Activated T-cell treated with anti-CD3 and anti-CD28 coated beads, Interleukin-2, amount 50 U/mL, for 72 hours (primary cell): ENCODE measurements at places on chromosomes 2 and 18. TPM values are rescaled to one million over a fixed set of nuclear protein-coding genes. Genes with fewer than 3 reads are reported as not detected.

INPP5D gene
- total RNA-seq, result 69.3 TPM

- no peak overlapping the region for H3K27ac ChIP-seq
- no peak for DNase-seq
- no peak overlapping the region for H3K4me3 ChIP-seq
- H3K4me1 ChIP-seq, result no peaks in the 10 kb centered on the region
- no peaks in the 10 kb centered on the region for H3K36me3 ChIP-seq
Observed at GRCh38 chr2:240251848-240252190, 111.4 kb upstream of the OTOS start.

GRCh38 chr2:40654346-40654745 is 202.5 kb upstream of the SLC8A1 start:
- no peak overlapping the region for H3K27ac ChIP-seq
- no peaks in the 10 kb centered on the region for H3K4me1 ChIP-seq
- H3K4me3 ChIP-seq, result no peak overlapping the region
- no peak for DNase-seq
- H3K27me3 ChIP-seq, result no peaks in the 10 kb centered on the region
- no peaks in the 10 kb centered on the region for H3K36me3 ChIP-seq

DNA sequence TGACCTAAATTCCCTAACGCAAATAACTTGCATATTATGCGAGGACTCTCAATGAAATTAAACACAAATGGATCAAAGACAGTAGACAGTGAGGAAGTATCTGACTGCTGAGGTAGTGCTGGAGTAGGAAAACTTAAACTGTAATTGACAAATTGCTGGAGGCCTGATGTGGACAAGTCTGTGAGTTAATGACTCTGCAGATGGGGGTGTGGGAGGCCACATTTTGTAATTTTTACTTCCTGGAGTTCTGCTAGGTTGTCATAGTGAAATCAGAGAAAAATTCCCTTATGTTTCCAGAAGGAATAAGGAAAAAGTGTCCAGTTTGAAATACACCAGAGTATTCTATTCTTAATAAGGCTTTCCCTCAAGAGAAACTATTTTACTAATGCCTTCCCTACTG is 333.0 kb upstream of the CNTNAP5 start:
- H3K4me3 ChIP-seq, result no peak overlapping the region
- H3K4me1 ChIP-seq, result no peaks in the 10 kb centered on the region
- H3K27me3 ChIP-seq, result no peaks in the 10 kb centered on the region
- H3K36me3 ChIP-seq, result no peaks in the 10 kb centered on the region

DNA sequence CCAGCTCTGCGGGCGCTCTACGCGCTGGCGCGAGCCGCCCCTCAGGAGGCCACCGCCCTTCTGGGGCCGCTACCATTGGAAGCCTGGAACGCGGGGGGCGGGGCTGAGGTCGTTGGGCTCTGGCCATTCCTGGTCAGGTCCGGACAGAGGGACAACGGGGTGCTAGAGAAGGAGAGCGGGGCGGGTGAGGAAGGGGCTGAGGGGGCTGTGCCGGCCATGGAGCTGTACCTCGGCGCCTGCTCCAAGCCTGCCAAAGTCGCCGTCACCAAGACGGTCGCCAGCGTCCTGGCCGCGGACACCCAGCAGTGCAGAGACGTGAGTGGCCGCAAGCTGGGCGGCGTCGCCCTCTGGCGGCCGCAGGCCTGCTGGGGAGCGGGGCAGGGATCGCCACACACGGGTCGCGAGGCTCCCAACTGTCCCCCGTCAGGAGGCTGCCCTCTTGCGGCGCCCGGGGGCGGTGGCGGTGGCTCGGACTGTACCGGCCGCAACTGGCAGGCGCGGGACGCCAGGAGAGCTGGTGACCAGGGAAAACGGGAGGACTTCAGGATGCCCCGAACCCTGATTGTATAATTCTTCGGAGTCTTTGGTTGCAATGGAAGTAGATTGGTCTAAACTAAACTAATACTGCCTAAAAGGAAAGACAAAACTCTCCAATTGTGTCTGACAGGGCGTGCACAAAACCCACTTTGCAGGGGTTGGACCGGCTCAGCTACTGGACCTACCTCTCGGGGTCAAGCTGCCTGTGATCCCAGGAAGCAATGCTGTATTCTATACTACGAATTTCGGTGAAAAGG is at the start of gene FSIP2:
Gene FSIP2 (plus strand): TSS at position 126 of the 794 bp plus-strand sequence. CDS start 91 bp downstream, at position 217.
- H3K27ac ChIP-seq, result no peak within 1 kb of the TSS
- peaks cover 17% of the 10 kb centered on the region for H3K27me3 ChIP-seq
- H3K36me3 ChIP-seq, result no peaks in the 10 kb centered on the region
- DNase-seq, result peak; percentile 59

DNA sequence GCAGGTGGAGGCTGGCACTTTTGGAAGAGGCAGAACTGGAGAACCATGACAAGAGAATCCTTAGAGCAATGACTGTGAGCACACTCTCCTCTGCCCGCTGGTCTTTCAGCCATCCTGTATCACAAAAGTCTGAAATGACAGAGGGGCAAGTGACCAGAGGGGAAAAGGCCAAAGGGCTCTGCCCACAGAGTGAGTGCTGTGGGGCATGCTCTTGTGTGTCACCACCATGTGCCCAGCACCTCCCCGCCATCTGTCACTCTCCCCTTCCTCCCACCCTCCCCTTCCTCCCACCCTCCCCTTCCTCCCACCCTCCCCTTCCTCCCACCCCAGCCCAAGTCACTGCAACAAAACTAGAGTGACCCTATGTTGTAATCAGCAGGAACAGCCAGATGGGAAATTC is 31.9 kb downstream of the DAW1 start:
- no peak overlapping the region for H3K27ac ChIP-seq
- DNase-seq, result no peak
- H3K36me3 ChIP-seq, result no peaks in the 10 kb centered on the region
- no peaks in the 10 kb centered on the region for H3K27me3 ChIP-seq

DNA sequence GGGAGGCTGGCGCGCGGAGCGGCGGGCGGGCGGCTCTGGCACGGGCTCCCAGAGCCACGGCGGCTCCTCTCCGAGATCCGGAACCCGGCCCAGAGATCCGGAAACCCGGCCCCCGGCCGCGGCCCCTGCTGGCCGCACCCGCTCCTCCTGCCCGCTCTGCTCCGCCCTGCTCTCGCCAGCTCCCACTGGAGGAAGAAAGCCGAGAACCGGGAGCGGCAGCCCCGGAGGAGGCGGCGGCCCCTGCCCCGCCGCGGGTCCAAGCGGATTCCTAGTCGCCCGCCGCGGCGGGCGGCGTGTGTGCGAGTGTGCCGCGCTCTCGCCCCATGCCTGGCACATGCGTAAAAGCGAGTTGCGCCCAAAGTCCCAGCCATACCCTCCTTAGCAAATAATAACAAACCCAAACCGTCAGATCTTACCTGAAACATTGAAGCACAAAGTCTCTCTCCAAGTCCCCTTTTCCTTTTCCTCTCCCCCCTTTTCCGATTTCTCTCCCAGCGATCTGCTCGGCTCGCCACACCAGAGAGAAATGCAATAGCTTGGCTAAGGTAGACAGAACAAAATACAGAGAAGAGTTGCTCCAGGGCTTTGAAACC is 108.7 kb upstream of the KCTD1 start:
- H3K27me3 ChIP-seq, result peaks cover 59% of the 10 kb centered on the region
- peak; percentile 26 for DNase-seq
- H3K4me1 ChIP-seq, result peaks cover 14% of the 10 kb centered on the region
- H3K4me3 ChIP-seq, result peak overlapping the region; percentile 83
- H3K27ac ChIP-seq, result no peak overlapping the region

INSIG2 gene
- 23.1 TPM for total RNA-seq

DNA sequence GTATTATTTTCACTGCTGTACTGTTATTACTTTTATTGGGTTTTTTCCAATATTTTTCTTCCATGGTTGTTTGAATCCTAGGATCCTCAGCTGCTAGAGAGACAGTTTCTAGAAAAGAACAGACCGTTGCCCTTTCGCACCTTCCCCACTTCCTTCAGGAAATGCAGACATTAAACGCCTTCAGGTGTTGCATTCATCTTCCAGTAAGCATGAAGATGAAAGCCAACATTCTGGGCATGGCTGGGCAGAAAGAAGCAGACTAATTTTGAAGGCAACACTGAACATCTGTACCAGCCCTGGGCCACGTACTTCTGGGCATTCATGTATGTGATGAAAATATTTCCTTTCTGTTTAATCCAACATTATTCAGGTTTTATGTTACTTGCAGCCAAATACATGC is 51.0 kb downstream of the AKAIN1 start:
- no peaks in the 10 kb centered on the region for H3K36me3 ChIP-seq
- H3K4me3 ChIP-seq, result no peak overlapping the region
- H3K27me3 ChIP-seq, result no peaks in the 10 kb centered on the region
- peaks cover 16% of the 10 kb centered on the region for H3K4me1 ChIP-seq

MTERF4 gene
- 48.7 TPM for total RNA-seq

DNA sequence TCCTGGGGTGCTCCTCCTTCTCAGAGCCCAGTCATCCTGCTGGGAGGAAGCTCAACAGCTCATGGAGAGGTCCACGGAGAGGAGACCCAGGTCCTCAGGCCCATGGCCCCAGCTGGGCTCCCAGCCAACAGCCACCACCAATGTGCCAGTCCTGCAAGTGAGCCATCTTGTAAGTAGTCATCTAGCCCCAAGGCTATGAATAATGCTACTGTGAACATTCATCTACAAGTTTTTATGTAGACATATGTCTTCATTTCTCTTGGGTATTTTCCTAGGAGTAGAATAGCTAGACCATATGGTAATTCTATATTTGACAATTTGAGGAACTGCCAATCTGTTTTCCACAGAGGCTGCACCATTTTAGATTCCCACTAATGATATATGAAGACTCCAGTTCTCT is 166.1 kb downstream of the MTCL1 start:
- no peak overlapping the region for H3K4me3 ChIP-seq
- no peaks in the 10 kb centered on the region for H3K27me3 ChIP-seq
- no peak overlapping the region for H3K27ac ChIP-seq
- no peaks in the 10 kb centered on the region for H3K4me1 ChIP-seq

DNA sequence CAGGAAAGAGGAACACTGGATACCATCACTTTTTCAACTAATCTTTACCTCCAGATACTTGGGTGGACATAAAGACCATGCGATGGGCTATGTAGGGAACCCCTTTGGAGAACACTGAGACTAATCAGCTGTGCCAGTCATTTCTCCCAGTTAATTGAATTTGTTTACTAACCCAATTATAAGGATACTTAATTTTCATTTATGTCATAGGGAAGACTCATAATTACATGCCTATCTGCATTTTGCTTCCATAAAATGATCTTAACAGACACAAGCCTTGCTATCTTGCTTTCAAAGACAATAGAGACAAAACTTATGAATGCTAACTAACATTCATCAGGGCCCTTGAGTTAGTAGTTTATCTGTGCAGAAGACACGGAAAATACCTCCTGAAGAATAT is 68.9 kb upstream of the CAVIN2 start:
- DNase-seq, result no peak
- H3K27ac ChIP-seq, result no peak overlapping the region
- peaks cover 5% of the 10 kb centered on the region for H3K27me3 ChIP-seq
- no peaks in the 10 kb centered on the region for H3K36me3 ChIP-seq

GRCh38 chr2:120360307-120360855 is 14.4 kb downstream of the INHBB start:
- H3K27ac ChIP-seq, result no peak overlapping the region
- DNase-seq, result no peak
- H3K36me3 ChIP-seq, result no peaks in the 10 kb centered on the region
- no peak overlapping the region for H3K4me3 ChIP-seq
